ENCODE measurements at places on chromosomes 5 and 9. TPM values are rescaled to one million over a fixed set of nuclear protein-coding genes. Genes with fewer than 3 reads are reported as not detected.

DNA sequence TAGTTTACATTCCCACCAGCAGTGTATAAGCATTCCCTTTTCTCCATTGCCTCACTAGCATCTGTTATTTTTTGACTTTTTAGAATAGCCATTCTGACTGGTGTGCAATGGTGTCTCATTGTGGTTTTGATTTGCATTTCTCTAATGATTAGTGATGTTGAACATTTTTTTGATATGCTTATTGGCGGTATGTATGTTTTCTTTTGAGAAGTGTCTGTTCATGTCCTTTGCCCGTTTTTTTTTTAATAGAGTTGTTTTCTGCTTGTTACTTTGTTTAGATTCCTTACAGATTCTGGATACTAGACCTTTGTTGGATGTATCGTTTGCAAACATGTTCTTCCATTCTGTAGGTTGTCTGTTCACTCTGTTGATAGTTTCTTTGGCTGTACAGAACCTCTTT is 25.3 kb downstream of the NIPBL start:
- no peak overlapping the region for H3K4me3 ChIP-seq
- no peaks in the 10 kb centered on the region for H3K36me3 ChIP-seq
- H3K27me3 ChIP-seq: no peaks in the 10 kb centered on the region
- DNase-seq: no peak

GRCh38 chr5:39274398-39275085 is 55.2 kb upstream of the FYB1 start:
- no peaks in the 10 kb centered on the region for H3K36me3 ChIP-seq
- no peaks in the 10 kb centered on the region for H3K4me1 ChIP-seq
- no peak overlapping the region for H3K27ac ChIP-seq
- H3K27me3 ChIP-seq: no peaks in the 10 kb centered on the region
- no peak for DNase-seq

- DNase-seq: no peak
- H3K27me3 ChIP-seq: no peaks in the 10 kb centered on the region
- H3K4me1 ChIP-seq: no peaks in the 10 kb centered on the region
- no peak overlapping the region for H3K4me3 ChIP-seq
- no peak overlapping the region for H3K27ac ChIP-seq
- H3K36me3 ChIP-seq: no peaks in the 10 kb centered on the region
Measured at GRCh38 chr5:153610811-153611210, 120.3 kb downstream of the GRIA1 start.

- DNase-seq: no peak
- H3K4me1 ChIP-seq: peaks cover 22% of the 10 kb centered on the region
- no peaks in the 10 kb centered on the region for H3K27me3 ChIP-seq
Measured at GRCh38 chr5:57736716-57737115, 254.1 kb upstream of the ACTBL2 start.

DNA sequence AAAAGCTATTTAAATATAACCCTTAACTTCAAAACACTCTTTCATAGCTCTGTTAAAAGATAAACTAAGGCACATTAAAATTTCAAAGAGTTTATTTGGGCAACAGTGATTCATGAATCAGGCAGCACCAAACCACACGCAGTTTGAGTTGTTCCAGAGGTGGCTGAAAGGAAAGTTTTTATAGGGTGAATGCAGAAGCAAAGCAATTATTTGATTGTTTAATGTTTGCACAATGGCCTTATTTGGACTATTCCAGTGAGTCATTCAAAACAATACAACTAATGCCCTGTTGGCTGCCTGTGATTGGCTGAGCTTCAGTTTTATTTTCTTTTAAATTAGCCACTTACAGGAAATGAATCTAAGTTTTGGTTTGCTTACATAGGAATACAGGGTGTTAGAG is 125.3 kb downstream of the CEP120 start:
- no peaks in the 10 kb centered on the region for H3K27me3 ChIP-seq
- no peaks in the 10 kb centered on the region for H3K4me1 ChIP-seq
- no peaks in the 10 kb centered on the region for H3K36me3 ChIP-seq
- DNase-seq: no peak

DNA sequence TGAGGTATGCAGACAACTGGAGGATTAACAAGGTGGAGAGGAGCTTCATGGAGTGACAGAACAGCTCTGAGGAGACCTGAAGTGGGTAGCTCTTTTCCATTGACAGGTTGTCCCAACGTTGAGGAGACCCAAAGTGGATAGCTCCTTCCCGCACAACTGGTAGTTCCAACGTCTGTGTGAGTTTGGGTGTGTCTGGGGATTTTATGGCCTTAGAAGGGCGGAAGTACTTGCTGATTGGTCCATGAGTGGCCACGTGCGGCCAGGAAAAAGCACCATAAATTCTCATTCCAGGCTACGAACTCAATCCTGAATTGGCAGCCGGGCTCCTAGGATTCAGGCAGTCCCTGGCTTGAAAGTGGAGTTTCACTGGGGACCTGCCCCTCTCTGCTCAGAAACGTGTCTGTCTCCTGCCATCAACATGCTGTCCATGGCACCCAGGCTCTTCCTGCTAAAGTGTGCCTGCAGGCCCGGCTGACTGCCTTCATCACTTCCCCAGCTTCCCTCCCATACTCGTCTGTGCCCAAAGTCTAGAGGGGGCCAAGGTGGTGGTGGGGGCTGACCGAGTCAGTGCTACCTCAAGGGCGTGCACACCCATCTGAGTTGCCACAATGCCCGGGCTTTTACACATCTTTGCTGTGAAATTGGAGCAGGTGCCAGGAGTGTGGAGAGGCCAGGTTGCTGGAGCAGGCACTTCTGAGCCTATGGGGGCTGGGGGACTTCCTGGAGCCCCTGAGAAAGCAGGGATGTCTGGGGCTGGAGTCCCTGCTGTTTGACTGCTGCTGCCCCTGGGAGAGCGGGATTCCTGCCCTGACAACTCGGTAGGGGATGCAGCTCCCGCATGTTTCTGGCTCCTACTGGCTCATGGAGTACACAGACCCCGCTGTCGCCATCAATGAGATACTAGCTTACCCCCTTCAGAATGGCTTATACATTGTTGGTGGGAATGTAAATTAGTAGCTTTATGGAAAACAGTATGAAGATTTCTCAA is 2034.6 kb upstream of the ACO1 start:
- no peak for DNase-seq
- no peaks in the 10 kb centered on the region for H3K36me3 ChIP-seq
- H3K27me3 ChIP-seq: no peaks in the 10 kb centered on the region
- no peak overlapping the region for H3K4me3 ChIP-seq
- H3K27ac ChIP-seq: no peak overlapping the region
- no peaks in the 10 kb centered on the region for H3K4me1 ChIP-seq

GRCh38 chr5:141149812-141150211 is at the start of gene PCDHB6:
PCDHB6 (plus strand) TSS chr5:141150057; CDS start chr5:141150258, 201 bp downstream.
- H3K36me3 ChIP-seq: no peaks in the 10 kb centered on the region
- H3K27me3 ChIP-seq: no peaks in the 10 kb centered on the region
- no peak within 1 kb of the TSS for H3K27ac ChIP-seq
- H3K4me1 ChIP-seq: no peaks in the 10 kb centered on the region

- DNase-seq: no peak
- no peaks in the 10 kb centered on the region for H3K36me3 ChIP-seq
- H3K27ac ChIP-seq: no peak overlapping the region
Measured at GRCh38 chr5:37835380-37835973, 4.4 kb downstream of the GDNF start.

Gene FAM163B
- not detected for total RNA-seq

Gene FGF1
- 2.0 TPM for total RNA-seq
